ENCODE measurements at places on chromosomes 2 and 18.

DNA sequence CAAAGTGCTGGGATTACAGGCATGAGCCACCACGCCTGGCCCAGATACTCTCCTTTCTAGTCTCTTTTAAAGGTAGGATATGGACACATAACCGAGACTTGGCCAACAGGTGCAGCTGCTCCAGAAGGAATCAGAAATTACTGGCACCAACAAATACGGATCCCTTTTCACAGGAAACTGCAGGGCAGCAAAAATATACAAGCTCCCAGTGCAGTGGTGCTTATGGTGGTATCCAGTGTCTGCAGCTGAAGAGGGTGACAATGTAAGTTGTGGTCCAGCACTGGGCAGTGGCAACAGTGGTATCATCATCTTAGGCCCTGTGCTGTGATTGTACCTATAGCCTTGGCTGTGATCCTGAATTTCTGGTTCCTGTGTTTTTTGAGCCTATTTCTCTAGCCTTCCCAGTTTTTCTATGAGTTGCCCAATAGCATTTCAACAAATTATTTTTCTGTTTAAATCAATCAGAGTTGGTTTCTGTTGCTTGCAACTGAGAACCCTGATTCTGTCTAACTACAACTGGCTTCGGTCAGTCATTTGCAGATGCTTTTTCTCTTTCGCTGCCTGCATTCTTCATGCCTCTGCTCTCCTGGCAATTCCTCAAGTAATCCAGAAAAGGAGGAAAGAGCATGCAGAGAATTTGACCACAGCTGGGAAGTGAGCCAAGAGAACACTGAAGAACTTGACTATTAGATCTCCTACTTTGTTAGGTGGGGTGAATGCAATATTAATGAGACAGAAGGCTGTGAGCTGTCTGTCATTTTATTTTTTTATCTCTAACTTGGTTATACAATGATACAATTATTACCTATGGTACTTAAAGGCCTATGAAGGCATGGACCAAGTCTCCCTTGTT is 30.8 kb upstream of the EML4 start:
- no peak for DNase-seq

- no peak for DNase-seq
Measured at GRCh38 chr18:11271954-11272353, 122.6 kb upstream of the PIEZO2 start.

DNA sequence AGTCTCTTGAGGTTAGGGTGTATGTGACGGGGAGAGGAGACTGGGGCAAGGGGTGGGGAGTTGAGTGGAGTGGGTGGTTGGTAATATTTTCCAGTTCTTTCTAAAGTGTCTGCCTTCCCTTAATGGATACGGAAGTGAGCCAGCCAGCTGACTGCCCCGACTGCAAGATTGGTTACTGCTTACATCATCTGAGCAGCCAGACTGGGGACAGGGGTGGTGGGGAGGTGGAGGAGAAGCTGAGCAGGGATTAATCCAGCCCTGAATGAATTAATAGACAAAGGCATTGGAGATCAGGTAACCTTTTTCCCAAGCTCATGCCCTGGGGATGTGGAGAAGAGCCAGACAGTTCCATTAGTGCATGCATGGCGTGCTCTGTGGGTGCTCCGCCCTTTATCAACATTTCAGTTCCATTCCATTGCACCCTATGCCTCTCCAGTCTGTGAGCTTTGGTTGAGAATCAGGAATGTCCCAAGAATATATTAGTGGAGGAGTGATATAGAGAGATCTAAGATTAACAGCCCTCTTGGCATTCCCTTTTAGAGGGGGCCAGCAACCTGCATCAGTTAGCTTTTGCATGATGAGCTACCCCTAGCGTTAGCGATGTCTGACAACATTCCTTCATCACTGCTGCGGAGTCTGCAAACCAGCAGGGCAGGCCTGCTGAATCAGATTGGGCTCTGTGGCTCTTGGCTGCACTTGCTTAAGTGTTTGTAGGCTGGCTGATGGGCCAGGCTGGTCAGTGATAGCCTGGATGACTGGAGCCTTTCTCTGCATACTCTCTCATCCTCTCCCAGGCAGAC is 67.4 kb downstream of the TNP1 start:
- no peak for DNase-seq

GRCh38 chr2:26356111-26356510 is 9.5 kb upstream of the ADGRF3 start:
- DNase-seq = no peak

DNA sequence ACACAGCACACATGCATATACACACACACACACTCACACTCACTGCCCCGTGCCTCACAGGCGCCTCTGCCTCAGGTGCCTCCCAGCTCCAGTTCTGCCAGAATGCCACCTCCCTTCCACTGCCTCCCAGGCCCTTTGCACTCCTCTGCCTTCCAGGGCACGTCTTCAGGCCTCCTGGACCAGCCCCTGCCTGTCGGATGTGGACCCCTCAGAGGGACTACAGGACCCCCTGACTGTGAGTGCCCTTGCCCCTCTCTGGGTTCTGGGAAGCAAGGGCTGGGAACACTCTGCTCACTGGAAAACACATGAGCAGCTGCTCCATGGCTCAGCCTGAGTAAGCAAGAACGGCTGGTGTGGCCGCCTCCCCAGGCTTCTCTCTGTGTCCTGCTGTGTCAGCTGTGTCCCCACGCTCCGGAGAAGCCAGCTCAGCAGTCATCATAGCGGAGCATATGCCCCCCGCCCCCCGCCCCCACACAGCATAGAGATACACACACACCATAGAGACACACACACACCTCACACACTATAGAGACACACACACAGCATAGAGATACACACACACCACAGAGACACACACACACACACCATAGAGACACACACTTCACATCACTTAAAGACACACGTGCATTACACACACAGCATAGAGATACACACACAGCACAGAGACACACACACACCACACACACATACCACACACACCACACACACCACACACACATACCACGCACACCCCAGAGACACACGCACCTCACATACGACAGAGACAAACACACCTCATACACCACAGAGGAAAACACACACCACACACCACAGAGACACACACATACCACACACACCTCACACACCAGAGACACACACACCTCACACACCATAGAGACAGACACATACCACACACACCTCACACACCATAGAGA is 271.3 kb downstream of the CYRIA start:
- no peak for DNase-seq

DNA sequence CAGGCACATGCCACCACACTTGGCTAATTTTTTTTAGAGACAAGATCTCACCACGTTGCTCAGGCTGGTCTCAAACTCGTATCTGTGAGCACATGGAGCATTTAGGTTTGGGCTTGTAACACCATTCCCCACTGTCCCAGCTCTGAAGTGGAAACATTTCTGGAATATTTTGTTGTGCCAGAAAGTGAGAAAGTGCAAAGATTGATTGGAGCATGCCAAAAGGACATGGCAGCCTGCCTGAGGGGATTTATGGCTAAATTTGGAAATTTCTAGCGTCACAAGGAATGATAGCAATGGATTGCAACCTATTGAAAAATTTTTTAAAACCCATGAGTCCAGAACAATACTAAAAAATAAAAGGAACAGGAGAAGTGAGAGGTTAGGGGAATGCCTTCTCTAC is 136.8 kb downstream of the ESCO1 start:
- no peak for DNase-seq

- no peak for DNase-seq
Measured at GRCh38 chr2:46676198-46676597, 196.8 kb downstream of the TMEM247 start.

- DNase-seq = no peak
Measured at GRCh38 chr2:118686346-118686745, 161.1 kb downstream of the EN1 start.

- no peak for DNase-seq
Measured at GRCh38 chr2:26921323-26921722, 49.1 kb upstream of the MAPRE3 start.

- no peak for DNase-seq
Measured at GRCh38 chr2:212991120-212991519, 160.3 kb downstream of the IKZF2 start.

GRCh38 chr2:15733867-15734673 is 142.4 kb downstream of the DDX1 start:
- no peak for DNase-seq

DNA sequence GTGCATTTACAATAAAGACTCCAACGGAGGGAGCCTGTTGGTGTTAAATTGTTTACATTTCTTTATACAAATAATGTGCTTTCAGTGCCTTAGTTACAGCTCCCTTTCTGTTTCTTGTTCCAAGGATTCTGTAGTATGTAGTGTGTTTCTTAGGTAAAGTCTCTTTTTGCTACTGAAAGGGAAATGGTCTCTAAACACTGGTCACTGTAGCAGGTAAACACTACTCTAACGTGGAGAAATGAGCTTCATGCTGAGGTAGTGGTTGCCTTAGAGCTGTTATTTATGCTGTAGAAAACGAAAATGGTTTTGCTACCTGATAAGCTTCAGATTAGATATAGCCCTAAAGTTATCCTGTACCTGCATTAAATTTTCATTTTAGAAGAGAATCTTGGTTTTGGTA is 163.6 kb downstream of the CAPN13 start:
- DNase-seq = no peak

- no peak for DNase-seq
Measured at GRCh38 chr2:84417453-84418145, 41.5 kb downstream of the SUCLG1 start.

DNA sequence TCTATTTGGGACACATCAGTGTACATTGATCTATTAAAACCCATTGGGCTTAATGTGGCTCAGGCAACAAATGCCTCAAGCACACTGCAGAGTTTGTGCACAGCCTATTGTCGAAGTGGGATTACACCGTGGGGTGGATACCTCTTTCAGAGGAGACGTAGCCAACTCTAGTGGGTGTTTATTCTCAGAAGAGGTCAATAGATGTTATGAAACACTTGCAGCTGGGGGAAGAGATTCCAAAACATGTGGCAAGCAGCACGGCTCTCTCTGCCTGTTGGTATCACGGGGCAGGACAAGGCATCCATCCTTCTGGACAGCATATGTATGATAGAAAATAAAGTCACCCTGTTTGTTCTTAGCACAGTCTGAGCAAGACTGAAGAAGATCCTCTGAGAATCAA is 121.4 kb upstream of the COPS8 start:
- no peak for DNase-seq

- no peak for DNase-seq
Measured at GRCh38 chr2:173605994-173606393, 251.3 kb downstream of the CDCA7 start.

DNA sequence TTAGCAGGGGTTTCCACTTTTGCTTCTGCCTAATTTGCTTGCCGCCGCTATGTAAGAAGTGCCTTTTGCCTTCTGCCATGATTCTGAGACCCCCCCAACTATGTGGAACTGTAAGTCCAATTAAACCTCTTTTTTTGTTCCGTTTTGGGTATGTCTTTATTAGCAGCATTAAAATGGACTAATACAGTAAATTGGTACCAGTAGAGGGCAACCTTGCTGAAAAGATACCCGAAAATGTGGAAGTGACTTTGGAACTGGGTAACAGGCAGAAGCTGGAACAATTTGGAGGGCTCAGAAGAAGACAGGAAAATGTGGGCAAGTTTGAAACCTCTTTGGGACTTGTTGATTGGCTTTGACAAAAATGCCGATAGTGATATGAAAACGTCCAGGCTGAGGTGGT is 216.1 kb upstream of the FSIP2 start:
- no peak for DNase-seq

- no peak for DNase-seq
Measured at GRCh38 chr2:232977438-232977971, 35.6 kb downstream of the NGEF start.

GRCh38 chr2:11858883-11859282 is 112.5 kb downstream of the LPIN1 start:
- no peak for DNase-seq

- DNase-seq = no peak
Measured at GRCh38 chr2:236700703-236701102, 131.1 kb downstream of the ACKR3 start.

- no peak for DNase-seq
Measured at GRCh38 chr2:3492951-3493614, 26.2 kb downstream of the ADI1 start.

GRCh38 chr2:132560562-132560961 is 109.4 kb downstream of the LYPD1 start:
- DNase-seq = no peak

DNA sequence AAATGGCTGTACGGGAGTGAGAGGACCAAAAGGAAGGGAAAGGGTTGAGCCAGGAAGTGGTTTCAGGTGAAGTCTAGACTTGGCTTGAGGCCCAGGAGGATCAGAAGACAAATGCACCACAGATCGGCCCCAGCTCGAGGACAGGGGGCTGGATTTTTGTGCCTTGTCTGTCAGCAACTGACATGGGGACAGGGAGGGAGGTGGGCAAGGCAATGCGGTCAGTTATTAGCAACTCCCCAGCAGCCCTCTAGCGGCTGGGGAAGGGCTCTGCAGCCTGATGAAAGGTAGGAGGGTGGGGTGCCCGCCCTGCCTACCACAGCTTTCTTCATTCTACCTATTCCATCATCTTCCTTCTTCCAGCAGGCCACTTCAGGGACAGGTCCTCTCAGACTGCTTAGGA is 50.0 kb downstream of the CPO start:
- no peak for DNase-seq

- no peak for DNase-seq
Measured at GRCh38 chr18:78903436-78904178, 76.0 kb upstream of the SALL3 start.

DNA sequence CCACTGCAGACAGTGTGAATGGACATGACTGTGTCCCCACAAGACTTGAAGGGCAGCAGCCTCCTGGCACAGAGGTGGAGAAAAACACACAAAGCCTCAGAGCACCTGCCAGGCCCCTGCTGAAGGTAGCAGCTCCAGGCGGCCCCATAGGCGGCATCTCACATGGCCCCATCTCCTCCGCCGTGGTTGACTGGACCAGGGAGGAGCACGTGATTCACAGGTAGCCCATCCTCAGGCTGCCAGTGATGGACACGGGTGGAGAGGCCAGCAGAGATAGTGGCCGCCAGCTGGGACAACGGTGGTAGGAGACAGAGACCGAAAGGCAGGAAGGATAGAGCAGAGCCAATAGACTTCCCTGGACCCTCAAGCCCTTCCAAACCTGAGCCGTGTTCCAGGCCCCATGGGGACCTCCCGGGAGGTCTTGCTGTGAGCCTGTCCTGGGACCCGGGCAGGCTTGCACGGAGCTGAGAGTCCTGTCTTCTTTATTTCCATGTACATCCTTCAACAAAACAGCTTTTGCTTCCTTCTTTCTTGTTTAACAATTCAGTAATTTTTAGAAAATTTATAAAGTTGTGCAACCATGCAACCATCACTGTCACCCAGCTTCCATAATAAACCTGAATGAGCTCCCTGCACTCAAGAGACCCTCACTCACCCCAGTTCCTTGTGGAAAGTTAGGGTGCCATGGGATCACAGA is 26.9 kb downstream of the GPR55 start:
- no peak for DNase-seq

- DNase-seq = no peak
Measured at GRCh38 chr2:61707984-61708852, 145.6 kb downstream of the FAM161A start.
